GM12878 (cell line): ENCODE measurements at places on chromosomes 7 and 10.

DNA sequence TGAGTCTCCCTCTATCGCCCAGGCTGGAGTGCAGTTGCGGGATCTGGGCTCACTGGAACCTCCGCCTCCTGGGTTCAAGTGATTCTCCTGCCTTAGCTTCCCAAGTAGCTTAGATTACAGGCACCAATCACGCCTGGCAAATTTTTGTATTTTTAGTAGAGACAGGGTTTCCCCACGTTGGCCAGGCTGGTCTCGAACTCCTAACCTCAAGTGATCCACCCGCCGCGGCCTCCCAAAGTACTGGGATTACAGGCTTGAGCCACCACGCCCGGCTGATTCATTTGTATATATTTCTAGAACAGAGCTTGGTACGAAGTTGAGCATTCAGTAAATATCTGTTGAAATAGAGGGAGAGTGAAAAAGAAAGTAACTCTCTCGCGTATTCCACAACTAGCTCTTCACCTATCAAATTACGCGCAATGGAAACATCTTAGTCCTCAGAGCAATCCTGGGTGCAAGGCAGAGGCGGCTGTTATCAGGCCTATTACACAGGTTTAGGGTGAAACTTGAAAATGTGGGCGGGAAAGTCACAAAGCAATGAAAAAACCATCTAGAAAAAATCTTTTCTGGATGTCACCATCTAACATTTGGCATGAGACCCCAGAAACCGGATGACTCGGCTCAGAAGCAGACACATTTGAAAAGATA lies 707 bp upstream of the GHITM start:
- DNase-seq, result no peak

DNA sequence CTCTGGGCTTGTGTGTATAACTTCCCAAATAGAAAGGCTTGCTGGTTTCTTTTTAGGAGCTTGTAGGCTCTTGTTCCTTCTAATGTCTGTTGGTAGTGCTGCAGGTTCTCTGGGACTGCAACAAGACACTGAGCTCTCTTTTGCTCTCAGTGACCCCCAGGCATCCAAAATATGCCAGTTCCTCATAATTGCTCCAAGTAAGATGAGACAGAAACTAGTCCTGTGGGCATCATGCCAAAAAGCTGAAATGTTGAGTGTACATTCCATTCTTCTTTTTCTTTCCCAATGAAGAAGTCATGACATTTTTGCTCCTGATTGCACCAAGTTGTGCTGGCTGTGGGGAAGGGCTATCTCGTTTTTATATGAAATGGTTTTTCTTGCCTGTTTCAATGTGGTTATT lies 7.1 kb upstream of the BTBD16 start:
- DNase-seq, result no peak

DNA sequence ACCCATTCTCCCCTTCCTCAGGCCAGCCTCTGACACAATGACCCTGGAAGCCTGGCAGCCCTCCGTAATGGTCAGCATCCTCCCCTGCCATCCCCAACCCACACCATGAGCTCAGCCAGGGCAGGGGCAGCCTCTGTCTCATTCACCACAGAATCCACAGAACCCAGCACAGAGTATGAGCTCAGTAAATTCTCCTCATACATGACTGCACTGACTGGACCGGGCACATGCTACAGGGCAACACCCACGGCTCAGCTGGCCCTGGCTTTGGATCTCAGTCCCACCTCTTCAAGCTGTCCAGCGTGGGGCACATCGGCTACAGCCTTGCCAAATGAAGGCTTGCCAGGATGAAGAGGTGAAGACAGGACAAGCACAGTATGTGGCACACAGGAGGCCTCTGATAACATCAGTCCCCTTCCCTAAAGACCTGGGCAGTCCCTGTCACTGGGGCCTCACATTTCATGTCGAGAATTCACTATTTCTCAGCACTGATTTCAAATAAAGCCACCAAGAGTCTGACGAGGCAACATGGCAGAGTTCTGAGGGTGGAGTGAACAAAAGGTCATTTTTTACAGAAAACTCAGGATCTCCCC lies 7.9 kb downstream of the GPRIN2 start:
- no peak for DNase-seq

GRCh38 chr7:148155826-148156225 lies 434.7 kb upstream of the C7orf33 start:
- no peak for DNase-seq

DNA sequence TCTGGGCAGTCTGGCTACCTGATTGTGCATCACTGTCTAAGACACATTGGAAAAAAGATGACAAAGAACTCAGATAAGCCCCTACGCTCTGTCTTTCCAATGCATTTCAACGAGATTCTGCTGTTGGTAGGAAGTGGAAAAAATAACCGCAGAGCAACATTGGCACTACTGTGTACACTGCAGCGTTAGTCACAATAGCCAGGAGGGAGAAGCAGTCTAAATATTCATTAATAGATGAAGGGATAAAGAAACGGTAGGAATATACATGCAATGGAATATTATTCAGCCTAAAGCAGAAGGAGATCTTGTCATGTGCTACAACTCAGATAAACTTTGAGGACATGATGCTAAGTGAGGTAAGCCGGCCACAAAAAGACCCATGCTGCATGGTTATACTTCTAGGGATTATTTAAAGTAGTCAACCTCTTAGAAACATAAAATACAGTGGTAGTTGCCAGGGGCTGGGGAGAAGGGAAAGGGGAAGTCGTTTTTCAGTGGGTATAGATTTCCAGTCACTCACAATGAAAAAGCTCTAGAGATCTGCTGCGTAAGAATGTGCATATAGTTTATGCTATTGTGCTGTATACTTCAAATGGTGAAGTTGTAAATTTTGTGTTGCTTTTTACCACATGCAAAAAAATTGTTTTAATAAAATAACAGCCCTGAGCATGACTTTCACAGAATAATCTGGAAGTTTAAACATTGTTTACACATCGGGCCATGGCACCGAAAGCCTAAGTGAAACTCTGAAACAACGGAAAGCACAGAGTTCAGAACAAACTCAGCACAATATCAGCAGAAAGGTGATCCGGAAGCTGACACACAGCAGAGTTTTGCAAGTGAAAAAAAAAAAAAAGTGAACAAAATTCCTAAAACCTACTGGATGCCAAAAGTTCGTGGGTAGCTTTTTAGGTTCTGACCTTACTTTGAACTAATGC lies 40.1 kb downstream of the ELMO1 start:
- no peak for DNase-seq

DNA sequence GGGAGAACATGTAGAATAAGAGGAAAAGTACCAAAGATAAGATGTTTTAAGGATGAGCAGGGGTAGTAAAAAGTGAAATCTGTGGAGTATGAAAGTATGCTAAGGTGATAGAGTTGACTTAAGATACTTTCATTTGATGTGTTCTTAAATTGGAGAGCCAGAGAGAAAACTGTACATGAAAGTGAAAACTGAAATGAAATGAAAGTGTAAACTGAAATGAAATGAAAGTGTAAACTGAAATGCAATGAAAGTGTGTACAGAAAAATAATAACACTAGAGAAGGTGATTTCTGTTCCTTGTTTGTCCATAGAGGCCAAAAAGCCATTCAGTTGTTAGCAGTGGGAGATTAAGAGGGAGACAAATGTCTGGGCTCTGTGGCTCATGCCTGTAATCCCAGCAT lies 17.5 kb downstream of the AHR start:
- no peak for DNase-seq

DNA sequence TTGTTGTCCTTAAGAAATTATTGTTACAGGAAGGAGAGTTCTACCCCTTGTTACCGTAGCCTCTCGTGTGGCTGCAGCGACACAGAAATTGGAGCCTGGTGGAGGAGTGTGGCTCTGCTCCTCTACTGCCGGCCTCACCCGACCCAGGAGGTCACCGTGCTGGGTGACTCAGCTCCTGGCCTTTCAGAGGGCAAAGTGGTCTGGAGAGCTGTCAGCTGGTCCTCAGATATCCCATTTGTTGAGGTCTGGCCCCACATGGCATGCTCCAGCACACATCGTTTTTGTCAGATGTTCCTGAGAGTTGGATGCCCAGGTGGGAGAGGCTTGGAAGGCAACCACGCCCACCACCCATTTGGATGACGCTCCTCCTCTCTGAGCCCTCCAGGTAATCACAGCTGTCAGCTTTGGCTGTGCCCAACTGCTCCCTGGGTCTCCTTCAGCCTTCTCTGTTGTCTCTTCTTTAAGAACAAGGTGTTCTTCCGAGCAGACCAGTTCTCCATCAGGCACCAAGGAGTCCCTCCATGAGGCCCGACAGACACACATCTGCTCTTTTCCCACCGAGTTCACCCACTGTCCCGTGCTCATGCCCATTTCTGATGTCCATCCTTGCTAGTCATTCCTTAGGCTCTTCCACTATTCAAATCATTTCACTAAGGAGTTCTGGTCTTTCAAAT lies 80.3 kb downstream of the RAMP3 start:
- no peak for DNase-seq

- DNase-seq, result no peak
Measured at GRCh38 chr10:63757067-63757466, 235.9 kb downstream of the REEP3 start.

DNA sequence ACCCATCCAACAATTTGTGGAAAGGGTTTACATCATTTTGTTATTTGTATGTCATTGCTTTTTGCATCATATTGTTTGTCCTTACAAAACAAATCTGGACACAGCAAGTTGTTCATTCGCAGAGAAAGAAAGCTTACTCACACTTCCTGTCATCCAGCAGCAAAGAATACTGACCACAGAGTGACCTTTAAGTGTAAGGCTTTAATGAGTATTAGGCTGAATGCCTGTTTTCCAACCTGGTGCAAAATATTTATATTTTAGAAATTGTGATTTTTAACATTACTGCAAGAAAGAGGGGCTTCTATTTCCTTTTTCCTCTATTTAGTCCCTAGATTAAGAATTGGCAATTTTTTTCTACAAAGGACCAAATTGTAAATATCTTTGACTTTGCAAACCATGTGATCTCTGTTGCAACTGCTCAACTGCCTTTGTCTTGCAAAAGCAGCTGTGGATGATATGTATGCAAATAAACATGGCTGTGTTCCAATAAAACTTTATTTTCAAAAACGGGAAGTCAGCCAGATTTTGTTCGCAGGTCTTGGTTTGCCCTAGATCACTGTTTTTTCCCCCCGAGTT lies 27.8 kb upstream of the ITGB1 start:
- DNase-seq, result no peak

GRCh38 chr10:46547541-46548497 lies 8.6 kb downstream of the GPRIN2 start:
- DNase-seq, result no peak
